T-cell (primary cell): ENCODE measurements at places on chromosomes 3 and 15. TPM values are rescaled to one million over a fixed set of nuclear protein-coding genes. Genes with fewer than 3 reads are reported as not detected.

DNA sequence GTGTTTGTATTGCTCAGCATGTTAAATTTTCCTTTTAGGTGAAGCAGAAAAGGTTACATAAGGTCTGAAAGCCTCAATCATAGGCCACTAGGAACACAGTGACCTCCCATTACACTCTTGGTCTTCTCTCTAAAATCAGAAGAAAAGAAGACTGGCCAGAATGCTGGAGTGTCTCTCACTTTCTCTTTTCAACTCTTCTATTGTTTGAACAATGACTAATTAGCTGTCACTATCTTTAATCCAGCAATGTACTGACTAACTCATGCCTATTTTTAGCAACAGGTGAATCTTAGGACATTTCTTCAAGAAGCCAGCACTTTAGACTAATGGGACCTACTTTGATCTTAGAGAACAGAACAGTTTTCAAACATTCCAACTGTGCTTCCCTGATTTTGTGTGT, 142.8 kb downstream of the TGFBR2 start:
- no peak for DNase-seq

GRCh38 chr3:191382661-191383060, 52.3 kb upstream of the UTS2B start:
- DNase-seq, result no peak

DNA sequence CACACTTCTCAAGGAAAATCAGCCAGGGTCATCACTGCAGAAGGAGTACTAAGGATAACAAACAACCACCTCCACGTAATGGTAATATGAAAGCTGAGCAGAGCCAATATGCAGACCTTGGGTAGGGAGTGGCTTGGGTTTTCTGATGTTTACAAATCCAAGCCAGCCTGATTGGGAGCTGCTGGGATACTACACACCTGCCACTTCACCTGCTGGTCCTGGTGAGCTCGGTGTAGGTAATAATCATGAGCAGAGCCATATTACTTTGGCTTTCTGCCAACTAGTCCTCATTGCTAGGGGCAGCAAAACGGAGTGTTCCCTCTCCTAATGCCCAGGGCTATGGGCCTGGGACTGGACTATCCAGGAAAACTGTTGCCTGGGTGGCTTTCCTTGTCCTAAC, 433.5 kb upstream of the PPP2R3A start:
- no peak for DNase-seq

GRCh38 chr3:111012388-111013248, 59.0 kb upstream of the NECTIN3 start:
- DNase-seq, result no peak

GRCh38 chr15:34993877-34994276, 5.8 kb upstream of the ZNF770 start:
- no peak for DNase-seq

- DNase-seq, result no peak
These were observed 5.4 kb downstream of the UBE2E1 start for GRCh38 chr3:23811185-23811527.

DNA sequence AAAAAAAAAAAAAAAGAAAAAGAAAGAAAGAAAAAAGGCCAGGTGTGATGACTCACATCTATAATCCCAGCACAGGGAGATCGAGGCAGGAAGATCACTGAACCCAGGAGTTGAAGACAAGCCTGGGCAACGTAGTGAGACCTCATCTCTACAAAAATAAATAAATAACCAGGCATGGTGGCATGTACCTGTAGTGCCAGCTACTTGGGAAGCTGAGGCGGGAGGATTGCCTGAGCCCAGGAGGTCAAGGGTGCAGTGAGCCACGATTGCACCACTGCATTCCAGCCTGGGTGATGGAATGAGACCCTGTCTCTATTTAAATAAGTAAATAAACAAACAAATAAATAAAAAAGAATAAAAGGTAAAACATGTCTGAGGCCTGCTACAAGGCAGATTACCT, 39.3 kb upstream of the LACTB start:
- no peak for DNase-seq

DNA sequence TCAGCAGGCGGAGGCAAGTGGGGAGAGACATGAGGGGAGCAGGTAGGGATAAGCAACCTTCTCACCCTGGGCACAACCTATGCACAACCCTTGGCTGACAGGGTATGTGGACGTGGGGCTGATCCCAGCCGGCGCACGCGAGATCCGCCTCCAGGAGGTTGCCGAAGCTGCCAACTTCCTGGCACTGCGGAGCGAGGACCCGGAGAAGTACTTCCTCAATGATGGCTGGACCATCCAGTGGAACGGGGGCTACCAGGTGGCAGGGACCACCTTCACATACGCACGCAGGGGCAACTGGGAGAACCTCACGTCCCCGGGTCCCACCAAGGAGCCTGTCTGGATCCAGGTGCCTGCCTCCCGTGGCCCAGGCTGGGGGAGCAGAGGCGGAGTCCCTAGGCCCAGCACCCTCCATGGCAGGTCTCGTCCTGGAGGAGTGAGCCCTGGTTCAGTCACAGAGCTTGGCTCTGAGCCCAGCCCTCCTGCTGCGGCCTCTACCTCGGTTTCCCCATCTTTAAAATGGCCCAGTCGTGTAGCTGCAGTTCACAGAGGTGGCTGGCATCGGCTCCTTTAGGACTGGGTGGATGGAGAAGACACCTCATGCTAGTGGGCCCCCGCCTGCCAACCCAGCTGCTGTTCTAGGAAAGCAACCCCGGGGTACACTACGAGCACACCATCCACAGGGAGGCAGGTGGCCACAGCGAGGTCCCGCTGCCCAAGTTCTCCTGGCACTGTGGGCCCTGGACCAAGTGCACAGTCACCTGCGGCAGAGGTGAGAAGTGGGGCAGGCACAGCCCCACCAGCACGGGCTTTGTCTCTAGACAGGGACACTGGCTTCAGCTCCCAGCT, 96.0 kb downstream of the TBC1D2B start:
- no peak for DNase-seq

DNA sequence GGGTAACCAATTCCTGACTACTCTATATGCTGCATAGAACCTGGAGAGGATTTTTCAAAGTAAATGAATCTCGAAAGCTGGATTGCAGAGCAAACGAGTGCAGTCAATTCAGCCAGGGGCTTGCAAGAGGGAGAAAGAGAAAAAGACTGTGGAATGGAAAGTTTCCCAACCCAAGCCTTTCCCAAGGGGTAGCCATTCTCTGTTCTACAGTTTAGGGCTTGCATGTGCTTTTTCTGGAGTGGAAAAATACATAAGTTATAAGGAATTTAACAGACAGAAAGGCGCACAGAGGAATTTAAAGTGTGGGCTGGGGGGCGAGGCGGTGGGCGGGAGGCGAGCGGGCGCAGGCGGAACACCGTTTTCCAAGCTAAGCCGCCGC, 511 bp upstream of the RARB start:
- no peak for DNase-seq

DNA sequence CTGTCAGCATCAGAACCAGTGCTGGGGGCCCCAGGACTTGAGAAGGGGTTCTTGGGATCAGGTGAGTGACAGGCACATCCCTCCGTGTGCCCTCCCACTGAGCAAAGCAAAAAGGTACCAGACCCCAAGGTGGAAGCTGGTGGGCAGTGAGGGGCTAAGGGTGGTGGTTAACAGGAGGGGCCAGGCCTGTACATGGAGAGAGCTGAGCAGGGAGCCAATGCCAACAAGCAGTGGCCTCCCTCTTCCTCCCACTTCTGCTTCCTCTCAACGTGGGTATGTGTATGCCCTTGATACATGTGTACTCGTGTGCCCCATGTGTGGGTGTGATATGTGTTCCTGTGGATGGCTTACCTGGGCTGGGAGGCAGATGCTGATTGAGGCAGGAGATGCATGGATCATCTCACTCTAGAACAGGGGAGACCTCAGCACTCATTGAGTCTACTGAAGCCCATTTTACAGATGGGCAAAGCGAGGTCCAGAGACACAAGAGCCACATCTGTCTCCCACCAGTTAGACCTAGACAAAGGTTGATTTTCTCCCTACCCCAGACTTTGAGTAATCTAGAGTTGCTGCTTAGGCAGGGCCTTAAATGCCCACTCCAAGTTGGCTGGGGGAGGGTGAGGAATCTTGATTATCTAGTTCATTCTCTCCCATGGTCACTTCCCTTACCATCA, 945 bp downstream of the VIPR1 start:
- DNase-seq, result no peak

Gene KIF7
- 0.22 TPM for total RNA-seq

Gene LRRC34
- total RNA-seq, result 0.96 TPM

Gene ARL6IP5
- total RNA-seq, result 106 TPM

Gene CDCP1
- total RNA-seq, result 1.7 TPM
